Suppressor macrophage treated with lipopolysaccharide for 1 hour (primary cell): ENCODE measurements at places on chromosomes 7 and 10.

DNA sequence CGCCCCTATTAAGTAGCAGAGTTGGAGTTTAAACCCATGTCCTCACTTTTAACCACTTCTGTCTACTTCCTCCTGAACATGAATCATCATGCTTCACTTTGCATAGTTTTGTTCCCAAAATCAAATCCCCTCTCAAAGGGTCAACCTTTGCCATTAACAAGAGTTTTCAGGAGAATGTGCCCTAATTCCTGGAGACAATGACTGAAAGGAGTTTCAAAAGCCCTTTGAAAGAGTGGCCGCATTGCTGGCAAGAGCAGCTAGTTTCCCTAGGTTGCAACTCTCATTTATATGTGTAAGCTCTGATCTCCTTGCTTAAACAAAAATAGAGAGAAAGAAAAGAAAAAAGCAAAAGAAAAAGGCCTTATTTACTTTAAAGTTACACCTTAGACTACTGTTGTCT, 9.2 kb downstream of the LGI1 start:
- no peak for DNase-seq

GRCh38 chr7:12565873-12566272, 4.6 kb upstream of the SCIN start:
- no peak for DNase-seq

DNA sequence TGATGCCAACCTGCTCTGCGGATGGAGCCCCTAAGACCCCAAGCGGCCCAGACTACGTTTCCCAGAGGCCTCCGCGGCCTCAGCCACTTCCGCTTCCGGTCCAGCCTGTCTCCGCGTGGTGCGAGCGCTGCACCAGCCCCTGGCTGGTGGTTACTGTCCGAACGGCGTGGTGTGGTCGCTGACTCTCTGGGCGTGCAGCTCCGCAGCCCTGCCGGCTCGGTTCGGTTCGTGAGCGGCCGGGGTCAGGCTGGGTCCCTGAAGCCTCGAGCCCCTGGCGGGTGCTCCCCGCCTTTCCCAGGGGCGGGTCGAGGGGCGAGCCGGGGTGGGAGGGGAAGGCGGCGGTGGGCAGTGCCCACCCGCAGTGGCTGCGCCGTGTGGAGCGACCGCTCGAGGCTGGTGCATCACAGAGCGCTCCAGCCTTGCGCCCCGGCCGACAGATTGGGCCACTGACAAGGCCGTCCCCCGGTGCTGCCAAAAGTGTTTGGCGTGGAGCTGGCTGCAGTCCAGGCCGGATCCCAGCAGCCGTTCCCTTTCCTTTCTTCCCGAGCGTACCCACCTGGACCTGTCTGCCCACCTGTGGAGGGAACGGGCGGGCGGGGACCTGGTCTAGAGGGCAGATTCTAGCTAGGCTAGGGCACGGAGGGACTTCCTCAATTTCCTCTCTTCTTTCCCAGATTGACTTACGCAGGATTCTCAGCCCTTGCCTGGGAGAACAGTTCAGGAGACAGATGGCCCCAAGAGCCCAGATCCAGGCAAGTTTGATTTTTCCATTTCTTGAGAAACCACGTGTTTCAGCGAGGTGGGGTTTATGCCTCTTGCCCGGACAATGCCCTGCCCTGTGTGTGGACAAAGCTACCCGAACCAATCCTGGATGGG, at the start of gene ZNF485:
Gene ZNF485, plus strand, starts transcription at position 116 of the 876 bp plus-strand sequence. Its CDS starts 613 bp downstream, at position 729.
- peak; percentile 68 for DNase-seq

- DNase-seq = no peak
Observed at GRCh38 chr7:38102507-38102906, 75.5 kb upstream of the STARD3NL start.

GRCh38 chr7:25069900-25070443, 55.1 kb downstream of the CYCS start:
- DNase-seq = peak; percentile 81

GRCh38 chr10:92173996-92174395, 116.9 kb downstream of the CPEB3 start:
- DNase-seq = no peak

DNA sequence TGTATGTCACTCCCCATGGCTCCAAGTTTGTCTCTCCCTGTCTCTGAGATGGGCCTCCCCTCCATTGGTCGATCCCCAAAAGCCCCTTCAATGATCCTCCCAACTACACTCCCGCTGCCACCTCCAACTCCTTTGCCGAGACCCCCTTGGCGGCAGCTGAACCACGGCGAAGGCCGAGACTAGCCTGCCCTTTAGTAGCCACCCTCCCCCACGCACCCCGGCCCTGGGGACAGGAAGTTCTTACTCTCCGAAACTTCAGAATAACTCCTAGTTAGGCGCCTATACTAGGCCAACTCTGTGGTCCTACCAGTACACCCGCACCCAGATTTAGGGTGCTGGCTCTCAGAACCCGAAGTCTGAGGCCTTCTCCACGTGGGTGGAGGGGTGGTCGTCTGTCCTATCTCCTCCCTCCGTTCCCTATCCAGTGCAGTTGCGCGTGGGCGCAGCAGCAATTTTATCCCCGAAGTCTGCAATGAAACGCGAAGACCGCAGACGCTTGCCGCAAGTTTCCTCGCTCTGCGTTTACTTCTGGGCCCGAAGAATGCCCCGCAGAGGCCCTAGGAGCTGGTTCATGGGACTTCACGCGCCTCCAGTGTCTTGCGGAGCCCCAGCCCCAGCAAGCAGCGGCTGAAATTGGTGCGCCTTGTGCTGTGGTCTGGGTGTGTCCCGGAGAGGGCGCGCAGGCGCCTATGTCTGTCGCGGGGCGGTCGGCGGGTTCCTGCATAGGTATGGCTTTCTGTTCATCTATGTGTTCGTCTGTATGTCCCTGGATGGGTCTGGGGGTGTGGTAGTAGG, 82.6 kb upstream of the SLF2 start:
- DNase-seq = peak; percentile 31

- DNase-seq = peak; percentile 36
Observed at GRCh38 chr7:135206941-135207391, 4.4 kb downstream of the WDR91 start.

DNA sequence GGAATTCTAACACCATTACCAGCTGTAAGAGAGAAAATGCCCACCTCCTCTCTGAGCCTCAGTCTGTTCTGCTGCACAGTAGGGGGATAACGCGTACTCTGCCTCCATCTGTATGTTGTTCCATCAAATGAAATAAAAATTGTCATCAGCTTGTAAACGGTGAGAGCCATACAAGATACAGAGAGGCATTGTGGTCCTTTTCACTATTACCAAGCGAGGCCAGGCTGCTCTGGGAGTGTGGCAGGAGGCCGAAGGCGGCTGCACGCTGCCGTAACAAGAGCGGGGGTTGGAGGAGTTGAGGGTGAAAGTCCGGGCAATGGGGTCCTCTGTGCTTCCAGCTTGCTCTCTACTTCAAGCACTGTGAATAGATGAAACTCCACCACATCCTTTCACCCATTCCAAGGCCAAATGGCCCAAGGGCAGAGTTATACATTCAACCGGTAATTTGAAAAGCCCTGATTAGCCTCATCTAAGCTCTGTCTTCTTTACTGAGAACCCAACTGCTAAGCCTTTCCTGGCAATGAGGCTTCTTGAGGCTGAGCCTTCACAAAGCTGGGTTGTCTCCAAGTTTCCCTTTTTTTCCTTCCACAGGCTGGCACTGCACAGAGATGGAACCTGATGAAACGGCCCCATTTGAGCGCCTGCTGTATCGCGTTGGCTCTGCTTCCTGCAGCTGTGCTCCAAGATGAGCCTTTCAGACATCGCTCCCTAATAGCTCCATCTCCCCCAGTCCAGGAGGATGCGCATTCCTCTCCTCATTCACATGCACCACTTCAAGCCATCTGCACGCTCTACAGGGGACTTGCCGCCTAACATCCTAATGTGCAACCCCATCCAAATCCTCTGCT, 47.2 kb downstream of the PYROXD2 start:
- no peak for DNase-seq

DNA sequence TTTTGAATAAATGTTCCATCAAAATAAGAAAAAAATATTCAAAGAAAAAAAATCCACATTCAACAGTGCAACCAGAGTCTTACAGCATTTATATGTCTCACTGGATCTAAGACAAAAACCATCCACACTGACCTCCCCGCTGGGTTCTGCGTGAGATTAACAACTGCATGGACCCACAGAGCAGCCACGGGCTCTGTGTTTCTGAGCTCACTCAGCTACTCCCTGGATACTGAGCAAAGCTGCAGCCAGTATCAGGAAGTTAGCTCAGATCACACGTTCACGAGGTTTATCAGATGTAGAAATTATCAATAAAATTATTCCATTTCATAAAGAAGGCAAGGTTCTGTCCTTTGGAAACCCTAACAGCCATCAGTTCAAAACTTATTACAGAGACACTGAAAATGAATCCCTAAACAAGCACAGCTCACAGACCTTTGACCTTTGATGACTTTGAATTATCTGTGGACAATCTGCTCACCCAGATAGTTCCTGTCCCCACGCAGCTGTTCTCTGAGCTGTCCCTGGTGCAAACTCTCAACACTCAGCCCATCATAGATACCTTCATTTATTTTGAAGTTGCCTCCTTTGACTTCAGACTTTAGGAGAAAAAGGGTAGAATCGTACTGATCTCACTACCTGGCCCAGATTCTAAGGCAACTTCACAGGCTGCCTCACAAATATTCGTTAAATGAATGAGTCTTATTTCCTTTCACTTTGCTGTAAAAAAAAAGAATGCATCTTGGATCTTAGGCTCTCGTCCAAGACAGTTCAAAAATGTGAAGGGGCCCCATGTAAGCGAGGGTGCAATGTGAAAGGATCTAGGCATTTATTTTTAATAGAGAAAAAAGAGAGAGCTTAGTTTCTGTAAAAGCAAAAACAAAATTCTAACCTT, 67.7 kb upstream of the SVIL start:
- DNase-seq = peak; percentile 32

GRCh38 chr7:71208881-71209280, 76.9 kb downstream of the GALNT17 start:
- DNase-seq = no peak

- DNase-seq = no peak
Observed at GRCh38 chr10:118315629-118316028, 26.5 kb downstream of the FAM204A start.

DNA sequence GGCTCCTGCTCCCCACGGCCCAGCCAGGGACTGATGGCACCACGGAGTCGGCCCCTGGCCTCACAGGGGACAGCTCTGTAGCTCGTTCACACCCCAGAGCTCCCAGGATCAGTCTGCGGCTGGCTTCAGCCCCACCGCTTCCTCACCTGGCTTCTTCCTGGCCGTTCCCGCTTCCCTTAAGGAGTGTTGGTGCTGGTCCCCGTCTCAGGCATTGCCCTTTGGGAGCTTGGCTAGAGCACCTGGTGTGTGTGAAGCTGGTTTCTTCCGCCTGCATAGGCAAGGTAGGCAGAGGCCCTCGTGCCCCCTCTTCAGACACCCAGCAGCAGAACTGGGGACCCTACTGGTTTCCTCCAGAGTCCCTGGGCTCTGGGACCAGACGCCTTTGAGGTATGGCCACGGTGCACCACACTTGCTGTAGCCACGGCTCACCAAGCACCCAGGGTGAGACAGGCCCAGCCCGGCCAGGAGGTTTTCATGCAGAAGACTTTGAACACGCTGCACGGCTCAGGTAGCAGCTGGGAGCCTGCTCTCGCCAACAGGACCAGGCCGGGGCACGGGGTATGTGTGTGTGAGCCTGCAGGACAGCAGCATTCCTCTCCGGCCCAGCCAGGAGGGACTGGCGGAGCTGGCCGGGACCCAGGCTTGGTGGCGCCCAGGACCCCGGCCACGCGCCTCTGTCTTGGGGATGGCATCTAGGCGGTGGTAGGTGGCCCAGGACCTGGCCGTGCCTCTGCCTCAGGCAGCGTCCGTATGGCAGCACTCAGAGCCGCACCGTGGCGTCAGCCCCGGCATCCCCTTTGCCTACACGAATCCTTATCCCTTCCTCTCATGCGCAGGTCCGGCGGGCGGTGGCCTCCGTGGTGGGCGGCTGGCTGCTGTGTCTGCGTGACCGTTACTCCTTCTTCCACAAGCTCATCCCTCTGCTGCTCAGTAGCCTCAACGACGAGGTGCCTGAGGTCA, 13.2 kb upstream of the PRKAR1B start:
- no peak for DNase-seq

GRCh38 chr7:23654508-23654907, 25.5 kb upstream of the FAM221A start:
- DNase-seq = peak; percentile 11

- DNase-seq = no peak
Observed at GRCh38 chr10:45204954-45205775, 110.2 kb downstream of the OR13A1 start.

- no peak for DNase-seq
Observed at GRCh38 chr7:78472519-78472918, 673.9 kb downstream of the PHTF2 start.

DNA sequence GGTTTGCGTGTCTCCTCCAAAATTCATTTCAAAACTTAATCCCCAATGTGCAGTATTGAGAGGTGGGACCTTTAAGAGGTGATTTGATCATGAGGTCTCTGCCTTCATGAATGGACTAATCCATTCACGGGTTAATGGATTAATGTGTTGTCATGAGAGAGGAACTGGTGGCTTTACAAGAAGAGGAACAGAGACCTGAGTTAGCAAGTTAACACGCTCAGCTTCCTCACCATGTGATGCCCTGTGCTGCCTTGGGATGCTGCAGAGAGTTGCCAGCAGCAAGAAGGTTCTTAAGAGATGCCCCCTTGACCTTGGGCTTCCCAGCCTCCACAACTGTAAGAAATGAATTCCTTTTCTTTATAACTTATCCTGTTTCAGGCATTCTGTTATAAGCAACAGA, 3.7 kb upstream of the TCTN3 start:
- peak; percentile 71 for DNase-seq

DNA sequence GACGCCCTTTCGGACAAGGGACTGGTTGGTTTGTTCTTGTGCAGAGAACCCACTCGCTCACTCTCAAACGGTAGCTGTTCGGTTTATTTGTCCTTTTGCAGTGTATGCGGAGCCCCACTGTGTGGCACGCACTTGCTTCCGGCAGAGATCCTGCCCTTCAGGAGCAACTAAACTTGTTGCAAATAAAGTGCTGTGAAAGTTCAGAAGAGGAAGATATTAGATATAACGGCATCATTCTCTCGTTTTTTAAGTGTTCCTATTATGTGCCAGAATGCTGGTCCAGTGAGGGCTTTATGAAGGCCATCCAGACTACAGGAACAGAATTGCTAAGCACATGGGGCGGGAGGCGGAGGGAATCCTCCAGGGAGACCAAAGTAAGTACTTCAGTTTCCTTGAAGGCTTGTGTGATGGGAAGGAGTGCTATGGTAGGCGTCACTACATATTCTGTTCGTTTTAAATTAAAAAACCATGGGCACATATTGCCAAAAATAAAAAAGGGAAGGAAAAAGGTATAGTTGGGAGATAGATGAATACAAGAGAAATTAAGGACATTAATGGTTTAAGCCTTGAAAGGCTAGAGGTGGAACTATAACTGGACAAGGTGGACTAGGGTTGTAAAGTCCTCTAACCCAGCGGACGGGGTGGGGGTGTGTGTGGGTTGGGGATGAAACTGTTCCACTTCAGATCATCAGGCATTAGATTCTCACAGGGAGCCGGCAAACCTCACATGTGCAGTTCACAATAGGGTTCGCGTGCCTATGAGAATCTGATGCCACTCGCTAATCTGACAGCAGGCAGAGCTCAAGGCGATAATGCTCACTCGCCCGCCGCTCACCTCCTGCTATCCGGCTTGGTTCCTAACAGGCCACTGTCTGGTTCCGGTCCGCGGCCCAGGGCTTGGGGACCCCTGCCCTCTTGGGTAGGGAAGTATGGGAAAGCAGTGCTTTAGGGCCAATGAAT, 704 bp upstream of the ERLIN1 start:
- peak; percentile 33 for DNase-seq
